Activated CD8-positive, alpha-beta memory T cell treated with anti-CD3 and anti-CD28 coated beads, Interleukin-2, amount 50 U/mL, for 48 hours (primary cell): ENCODE measurements at places on chromosomes 7 and 10.

DNA sequence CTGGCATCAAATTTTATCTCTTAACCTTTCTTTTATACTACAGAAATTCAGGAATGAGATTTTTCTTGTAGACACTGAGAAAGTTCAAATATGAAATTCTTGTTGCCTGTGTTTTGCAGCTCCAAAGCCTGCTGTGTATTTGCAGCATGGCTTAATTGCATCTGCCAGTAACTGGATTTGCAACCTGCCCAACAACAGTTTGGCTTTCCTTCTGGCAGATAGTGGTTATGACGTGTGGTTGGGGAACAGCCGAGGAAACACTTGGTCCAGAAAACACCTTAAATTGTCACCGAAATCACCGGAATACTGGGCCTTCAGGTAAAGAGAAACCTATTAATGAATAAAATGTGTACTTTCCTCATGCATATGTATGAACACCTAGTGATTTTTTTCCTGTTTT, 24.8 kb downstream of the LIPK start:
- DNase-seq = no peak

GRCh38 chr10:132440791-132441565, 44.0 kb downstream of the PWWP2B start:
- no peak for DNase-seq

DNA sequence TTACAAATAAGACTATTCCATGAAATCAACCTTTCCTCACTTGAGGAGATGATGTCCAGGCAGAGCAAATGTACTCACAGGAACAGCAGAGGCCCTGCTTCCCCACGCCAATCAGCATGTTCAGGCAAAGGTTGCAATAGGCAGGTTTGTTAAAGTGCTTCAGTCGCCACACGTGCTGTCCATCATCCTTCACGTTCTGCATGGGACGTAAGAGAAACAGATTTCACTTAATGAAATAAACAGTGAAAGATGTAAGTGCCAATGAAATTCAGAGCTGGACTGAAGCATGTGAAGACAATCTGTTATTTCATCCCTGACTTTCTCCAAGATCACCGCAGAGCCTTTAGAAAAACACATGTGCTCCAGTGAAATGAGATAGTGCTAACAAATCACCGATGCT, 217.4 kb downstream of the DGKB start:
- DNase-seq = no peak

- DNase-seq = no peak
Observed at GRCh38 chr10:104824380-104825006, 183.4 kb downstream of the SORCS3 start.

DNA sequence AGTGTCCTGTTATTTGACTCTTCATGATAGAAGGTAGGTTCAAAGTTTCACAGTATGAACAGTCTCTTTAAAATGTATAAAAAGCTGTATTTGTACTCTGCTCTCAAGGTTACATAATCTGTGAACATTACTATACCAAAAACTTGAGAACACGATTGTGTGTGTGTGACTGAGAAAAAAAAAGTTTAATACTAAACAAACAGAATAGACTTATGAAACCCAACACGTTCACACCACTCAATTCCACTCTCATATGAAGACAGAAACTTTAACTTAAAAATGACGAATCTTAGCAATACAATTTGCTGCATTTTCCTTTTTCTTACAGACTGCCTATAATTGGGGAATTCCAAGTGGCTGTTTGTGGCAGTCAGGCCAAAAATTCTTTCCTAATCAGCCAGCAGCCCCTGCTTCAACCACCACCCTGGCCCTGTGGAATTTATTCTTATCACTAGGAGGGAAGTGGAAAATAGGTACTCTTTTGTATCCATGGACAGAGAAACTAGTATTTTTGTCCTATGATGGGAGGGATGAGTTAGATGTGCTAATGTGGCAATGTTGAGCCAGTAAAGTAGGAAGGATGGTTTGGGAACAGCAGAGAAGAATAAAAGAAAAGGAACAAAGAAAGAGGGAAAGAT, 42.8 kb downstream of the MINDY3 start:
- DNase-seq = no peak

DNA sequence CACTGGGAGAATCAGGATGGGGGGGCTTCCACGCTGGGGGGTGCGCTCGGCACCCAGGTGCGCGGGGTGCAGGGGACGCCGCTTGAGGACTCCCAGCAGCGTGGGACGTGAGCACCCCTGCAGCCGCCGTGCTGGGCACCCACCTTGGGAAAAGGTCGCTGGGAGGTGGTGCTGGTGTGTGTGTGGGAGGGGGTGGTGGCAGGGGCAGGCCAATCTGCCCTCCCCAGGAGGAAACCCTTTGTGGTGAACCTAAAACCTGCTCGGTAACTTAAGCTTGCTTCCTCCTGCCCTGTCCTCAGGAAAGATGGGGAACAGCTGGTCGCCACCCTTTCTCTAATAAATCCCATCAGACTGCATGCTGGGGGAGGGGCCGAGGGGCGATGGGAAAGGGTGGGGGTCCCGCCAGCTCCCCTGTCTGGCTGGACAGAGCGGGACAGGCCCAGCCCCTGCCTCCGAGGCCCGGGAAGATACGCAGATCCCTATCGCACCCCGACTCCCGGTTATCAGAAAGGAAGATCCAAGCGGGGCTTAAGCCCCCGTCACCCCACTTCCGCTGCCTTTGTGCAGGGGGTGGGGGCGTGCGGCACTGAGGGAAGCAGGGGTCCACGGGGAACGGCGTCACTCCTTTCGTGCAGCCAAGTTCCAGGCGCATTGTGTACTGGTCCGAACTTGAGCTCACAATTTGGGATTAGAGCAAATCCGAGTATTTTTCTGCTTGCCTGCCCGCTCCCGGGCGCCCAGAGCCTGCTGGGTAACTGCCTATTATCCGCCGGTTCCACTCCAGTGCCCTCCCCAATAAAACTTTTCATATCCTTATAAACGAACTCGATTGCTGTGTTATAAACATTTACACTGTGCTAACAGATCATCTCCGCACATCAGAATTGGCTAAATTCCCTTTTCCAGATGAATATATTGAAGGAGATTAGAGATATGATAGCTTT, 64.6 kb downstream of the UNCX start:
- no peak for DNase-seq

DNA sequence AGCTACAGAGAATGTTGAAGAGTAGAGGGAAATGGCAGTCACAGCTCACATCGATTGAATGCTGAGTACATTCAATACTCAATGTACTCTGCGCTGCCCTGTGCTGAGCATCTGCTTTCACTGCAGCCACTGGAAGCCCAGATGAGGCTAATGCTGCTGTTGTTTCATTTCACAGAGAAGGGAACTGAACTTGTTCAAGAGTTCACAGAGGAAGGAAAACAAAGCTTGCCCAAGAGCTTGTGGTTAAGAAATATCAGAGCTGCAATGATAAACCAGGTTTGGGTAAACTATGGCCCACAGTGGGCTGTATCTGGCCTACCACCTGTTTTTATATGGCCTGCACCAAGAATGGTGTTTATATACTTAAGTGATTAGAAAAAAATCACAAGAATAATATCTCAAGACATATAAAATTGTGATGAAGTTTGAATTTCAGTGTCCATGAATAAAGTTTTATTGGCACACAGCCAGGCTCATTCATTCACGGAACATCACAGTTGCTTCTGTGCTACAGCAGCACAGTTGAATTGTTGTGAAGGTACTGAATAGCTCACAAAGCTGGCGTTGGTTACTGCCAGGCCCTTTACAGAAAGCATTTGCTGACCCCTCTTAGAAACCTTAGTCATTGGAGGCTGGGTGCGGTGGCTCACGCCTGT, 64.1 kb downstream of the CFAP58 start:
- no peak for DNase-seq

- no peak for DNase-seq
Observed at GRCh38 chr10:103804871-103805270, 50.5 kb downstream of the SH3PXD2A start.
